ENCODE measurements at places on chromosomes 12 and 14. TPM values are rescaled to one million over a fixed set of nuclear protein-coding genes. Genes with fewer than 3 reads are reported as not detected.

LTB4R2 gene
- 88.1 TPM for total RNA-seq

DNA sequence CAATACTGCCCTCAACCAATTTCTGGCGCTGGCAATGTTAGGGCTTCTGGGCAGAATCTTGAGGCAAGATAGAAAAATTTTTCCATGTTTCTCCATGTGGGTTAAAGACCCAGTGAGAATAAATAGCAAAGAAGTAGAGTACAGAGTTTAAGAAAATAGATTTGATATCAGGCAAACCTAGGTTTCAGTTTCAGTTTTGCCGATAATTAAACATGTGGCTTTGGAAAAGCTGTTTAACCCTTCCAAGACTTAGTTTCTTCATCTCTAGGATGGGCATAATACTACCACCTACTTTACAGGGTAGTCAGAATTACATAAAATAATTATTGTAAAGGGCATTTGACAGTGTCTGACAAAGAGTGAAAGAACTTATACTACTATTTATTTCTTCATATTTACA lies 360.4 kb downstream of the PCNX1 start:
- no peak for DNase-seq

FAM222A gene
- 5.4 TPM for total RNA-seq

METTL3 gene
- 37.4 TPM for total RNA-seq

RPGRIP1 gene
- 2.6 TPM for total RNA-seq

DNA sequence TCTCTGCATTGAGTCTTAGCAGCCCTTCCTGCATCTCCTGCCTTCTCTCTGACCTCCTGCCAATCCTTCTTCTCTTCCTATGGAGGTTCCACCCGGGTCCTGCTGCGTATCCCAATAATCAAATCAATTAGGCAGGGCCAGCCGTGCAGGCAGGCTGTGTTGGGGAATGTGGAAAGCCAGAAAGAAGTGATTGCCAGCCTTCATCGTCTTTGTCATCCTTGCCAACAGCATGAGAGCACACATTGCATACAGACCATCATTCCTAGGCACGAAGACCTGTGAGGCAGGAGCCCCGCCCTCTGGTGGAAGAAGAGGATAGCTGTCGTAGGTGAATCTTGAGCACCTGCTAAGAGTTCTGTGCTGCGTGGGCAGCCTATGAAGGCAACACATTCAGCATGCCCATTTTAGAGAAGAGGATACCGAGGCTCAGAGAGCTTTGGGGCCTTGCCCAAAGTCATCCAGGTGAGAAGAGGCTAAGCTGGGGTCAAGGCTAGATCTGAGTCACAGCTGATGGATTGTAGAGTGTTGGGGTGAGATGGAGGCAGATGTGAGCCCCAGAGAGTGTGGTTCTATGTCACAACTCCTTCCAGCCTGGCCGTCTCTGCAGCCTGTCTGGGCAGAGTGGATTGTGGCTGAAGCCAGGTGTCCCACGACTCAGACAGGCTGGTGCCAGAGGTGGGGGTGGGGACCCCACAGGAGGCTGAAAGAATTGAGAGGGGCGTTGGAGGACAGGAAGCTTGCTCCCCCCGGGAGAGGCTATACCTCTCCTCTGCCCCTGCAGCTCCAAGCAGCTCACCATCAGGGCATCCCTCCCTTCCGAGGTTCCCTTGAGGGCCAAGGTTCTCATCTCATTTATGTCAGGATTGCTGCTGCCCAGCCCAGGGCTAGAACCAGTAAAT lies 12.7 kb downstream of the C14orf132 start:
- peak; percentile 69 for DNase-seq

DNA sequence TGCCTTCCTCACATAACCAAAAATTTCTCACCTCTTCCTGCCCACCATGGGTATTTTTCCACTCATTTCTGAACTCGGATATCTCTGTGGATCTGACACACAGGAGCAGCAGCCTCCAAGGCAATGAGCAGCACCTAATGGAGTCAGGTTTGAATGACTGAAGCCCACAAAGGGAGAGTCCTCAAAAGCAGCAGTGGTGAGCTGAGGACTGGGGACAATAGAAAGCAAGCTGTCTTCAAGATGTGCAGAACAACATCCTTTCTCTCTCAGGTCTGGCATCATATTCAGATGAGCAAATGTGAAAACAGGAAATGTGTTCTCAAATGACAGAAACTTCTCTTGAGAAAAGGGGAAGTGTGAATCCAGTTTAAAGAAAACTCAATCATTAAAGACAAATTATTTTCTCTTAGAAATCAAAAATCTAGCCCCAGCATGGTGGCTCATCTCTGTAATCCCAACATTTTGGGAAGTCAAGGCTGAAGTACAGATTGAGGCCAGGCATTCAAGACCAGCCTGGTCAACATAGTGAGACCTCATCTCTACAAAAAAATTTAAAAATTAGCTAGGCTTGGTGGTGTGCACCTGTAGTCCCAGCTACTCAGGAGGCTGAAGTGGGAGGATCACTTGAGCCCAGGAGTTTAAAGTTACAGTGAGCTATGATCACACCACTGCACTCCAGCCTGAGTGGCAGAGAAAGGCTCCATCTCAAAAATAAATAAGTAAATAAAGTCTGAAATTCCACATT lies 54.2 kb downstream of the C12orf42 start:
- no peak for DNase-seq

DNA sequence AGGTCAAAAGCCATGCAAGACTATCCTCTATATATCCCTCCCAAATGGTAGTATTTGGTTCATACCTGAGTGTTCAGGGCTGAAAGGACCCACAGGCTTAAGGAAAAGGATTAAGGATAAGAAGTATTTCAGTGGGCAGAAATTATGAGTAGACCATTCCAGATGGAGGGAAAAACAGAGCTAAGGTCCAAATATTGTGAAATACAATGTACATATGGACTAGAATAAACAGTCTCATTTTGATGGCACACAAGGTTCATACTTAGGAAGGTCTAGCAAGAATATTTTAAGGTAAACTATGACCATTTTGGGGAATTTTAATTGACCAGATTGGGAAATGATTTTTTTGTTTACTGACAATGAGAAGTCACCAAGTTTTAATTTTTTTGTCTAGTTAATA lies 124.6 kb downstream of the PRKD1 start:
- no peak for DNase-seq

ERBB3 gene
- total RNA-seq: 207 TPM

PAPLN gene
- 36.4 TPM for total RNA-seq

GRCh38 chr14:67710209-67710608 lies 8.5 kb downstream of the RDH12 start:
- no peak for DNase-seq

GRCh38 chr12:106064721-106065021 lies 74.1 kb downstream of the NUAK1 start:
- DNase-seq: no peak

FBLN5 gene
- 28.1 TPM for total RNA-seq

DNA sequence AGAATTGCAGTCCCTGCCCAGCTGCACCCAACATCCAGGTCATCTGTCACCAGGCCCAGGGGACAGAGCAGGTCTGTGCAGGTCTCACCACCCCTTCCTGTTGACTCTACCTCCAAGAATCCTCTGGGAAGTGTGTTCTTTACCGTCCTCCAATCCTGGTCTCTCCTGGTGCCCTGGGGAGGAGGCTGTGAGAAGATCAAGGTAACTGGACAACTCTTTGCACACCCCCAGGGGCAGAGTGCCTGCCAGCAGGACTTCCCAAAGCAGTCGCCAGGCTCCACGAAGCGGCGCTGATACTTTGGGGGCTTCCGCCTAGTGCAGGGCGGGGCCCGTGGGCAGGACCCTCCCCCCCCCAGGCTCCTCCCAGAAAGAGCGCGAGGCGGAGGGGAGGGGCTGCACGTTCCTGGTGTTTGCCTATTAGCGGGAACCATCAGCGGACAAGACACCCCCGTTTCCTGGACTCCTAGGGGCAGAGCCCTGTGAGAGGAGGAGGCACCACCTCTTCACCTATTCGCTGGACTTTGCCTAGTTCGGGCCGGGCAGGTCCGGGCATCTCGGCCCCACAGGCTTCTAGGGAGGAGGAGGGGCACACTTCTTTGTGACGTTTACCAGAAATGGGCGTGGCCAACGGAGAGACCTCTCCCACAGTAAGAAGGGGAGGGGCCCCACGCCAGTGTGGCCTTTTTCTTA lies 918.0 kb downstream of the AACS start:
- DNase-seq: no peak

- DNase-seq: no peak
These were observed 34.6 kb upstream of the EVL start for GRCh38 chr14:100030452-100031153.

All from lower leg skin (tissue), 4 donors.